ENCODE measurements at places on chromosomes 12 and 14. TPM values are rescaled to one million over a fixed set of nuclear protein-coding genes. Genes with fewer than 3 reads are reported as not detected.

Gene KLHDC1
- total RNA-seq: not detected

Gene DIO2
- total RNA-seq: 0.90 TPM

Gene GLIPR1L1
- not detected for total RNA-seq

Gene BHLHE41
- total RNA-seq: 1.5 TPM

Gene KRT71
- total RNA-seq: not detected

Gene TBC1D30
- total RNA-seq: 7.4 TPM

Gene MYL2
- total RNA-seq: not detected

Gene EPYC
- not detected for total RNA-seq

Gene KCNK13
- total RNA-seq: 0.45 TPM

Gene CLEC6A
- total RNA-seq: not detected

Gene PLEKHG7
- total RNA-seq: not detected

Gene NAV3
- 59.7 TPM for total RNA-seq

Gene PRICKLE1
- 5.6 TPM for total RNA-seq

Gene ARHGEF25
- total RNA-seq: 5.7 TPM

Gene KLHL33
- total RNA-seq: not detected

Gene DBX2
- total RNA-seq: not detected

Gene SIX4
- total RNA-seq: 20.7 TPM

Gene TAS2R9
- total RNA-seq: not detected

Gene PARP11
- total RNA-seq: 2.7 TPM

Gene PWP1
- 52.9 TPM for total RNA-seq

Gene ASPG
- total RNA-seq: not detected

Gene CDKN1B
- 18.9 TPM for total RNA-seq

Measured in HT1080 (cell line).